ENCODE measurements at places on chromosomes 5 and 9.

GRCh38 chr5:160210606-160211005, 18.7 kb upstream of the FABP6 start:
- no peak for DNase-seq

- no peak for DNase-seq
Observed at GRCh38 chr5:115549154-115549553, 4.6 kb upstream of the FEM1C start.

GRCh38 chr5:92581249-92581648, 999.8 kb downstream of the NR2F1-AS1 start:
- DNase-seq: no peak

DNA sequence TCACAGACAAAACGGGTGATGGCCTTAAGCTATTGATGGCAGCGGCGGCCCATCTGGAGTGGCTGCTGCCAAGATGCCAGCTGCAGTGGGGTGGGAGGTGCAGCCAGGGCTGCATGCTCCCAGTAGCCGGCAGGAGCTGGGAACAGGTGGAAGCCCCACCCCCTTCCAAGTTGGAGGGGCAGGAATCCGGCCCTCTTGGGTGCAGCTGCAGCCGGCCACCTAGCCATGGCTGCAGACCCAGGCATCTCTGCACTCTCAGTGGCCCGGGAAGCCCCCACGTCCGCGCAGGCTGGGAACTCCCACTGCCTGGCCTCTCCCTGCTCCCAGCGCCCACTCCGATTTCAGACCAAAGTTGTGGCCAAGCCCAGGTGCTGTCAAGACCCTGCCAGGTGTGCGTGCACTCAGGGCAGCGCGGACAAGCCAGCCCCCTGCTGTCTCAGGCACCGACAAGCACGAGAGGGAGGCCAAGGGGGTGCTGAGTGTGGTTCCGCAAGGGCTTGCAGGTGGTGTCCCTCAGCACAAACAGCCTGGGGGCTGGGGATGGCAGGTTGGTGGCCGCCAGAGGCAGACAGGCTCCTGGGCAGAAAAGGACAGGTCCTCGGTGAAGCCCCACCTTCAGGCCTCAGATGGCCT, 115.1 kb upstream of the TSLP start:
- DNase-seq: no peak

DNA sequence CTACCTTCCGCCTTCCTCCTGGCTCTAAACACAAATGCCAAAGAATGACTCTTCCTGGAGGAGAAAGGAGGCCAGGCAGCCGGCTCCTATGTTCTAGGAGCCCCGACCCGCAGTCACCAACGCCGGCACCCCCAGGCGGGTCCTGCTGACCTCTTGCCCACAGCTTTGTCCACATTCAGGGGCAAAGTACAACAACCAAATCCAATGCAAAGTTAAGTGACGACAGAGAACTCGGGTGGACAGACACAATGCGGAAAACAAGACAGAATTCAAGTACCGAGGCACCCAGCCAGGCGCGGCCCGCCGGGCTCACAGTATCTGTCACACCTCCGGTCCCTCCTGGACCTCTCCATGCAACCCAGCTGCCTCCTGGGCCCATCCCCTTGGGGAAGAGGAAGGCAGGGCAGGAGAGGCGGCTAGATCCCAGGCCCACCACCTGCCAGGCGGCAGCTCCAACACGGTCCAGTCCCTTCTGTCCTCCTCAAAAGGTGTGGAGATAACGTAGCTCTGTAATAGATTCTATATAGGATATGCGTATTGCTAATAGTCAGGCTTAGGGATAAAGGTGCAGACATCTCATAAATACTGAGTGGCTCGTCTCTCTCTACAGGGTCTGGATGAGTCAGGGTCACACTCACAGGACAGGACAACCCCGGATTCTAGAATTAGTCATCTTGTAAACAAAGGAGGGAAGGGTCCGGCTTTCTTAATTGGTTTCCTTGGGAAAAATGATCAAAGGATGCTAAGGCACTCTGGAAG, 46.9 kb upstream of the UBAC1 start:
- no peak for DNase-seq

DNA sequence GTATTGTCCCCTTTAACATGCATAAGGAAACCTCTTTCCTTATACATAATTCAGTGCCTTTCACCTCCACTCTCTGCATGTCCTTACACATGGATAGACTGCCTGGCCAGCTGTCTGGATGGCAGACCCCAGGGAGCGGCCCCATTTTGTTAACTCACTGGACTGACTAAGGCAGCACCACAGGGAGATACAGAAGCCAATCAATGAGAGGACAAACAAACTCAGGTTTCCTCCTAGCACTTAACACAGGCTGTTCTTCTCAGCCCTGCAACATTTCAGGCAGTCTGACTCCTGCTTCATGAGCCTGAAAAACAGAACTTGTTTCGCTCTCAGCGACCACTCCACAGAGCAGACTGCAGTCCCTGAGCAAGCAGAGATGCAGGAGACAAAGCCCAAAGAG, 135.4 kb upstream of the RASEF start:
- no peak for DNase-seq
